ENCODE measurements at places on chromosomes 11 and 22.

DNA sequence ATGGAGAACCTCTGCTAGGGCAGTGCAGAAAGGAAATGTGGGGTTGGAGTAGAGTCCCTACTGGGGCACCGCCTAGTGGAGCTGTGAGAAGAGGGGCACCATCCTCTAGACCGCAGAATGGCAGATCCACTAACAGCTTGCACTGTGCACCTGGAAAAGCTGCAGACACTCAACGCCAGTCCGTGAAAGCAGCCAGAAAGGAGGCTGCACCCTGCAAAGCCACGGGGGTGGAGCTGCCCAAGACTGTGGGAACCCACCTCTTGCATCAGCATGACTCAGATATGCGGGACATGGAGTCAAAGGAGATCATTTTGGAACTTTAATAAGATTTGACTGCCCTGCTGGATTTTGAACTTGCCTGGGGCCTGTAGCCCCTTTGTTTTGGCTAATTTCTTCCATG, 8.7 kb downstream of the TSKU start:
- DNase-seq: peak; percentile 37

- peak; percentile 2 for DNase-seq
Measured at GRCh38 chr11:65437436-65438227, 15.0 kb downstream of the NEAT1 start.

GRCh38 chr11:125892071-125892470, 4.6 kb downstream of the HYLS1 start:
- no peak for DNase-seq

DNA sequence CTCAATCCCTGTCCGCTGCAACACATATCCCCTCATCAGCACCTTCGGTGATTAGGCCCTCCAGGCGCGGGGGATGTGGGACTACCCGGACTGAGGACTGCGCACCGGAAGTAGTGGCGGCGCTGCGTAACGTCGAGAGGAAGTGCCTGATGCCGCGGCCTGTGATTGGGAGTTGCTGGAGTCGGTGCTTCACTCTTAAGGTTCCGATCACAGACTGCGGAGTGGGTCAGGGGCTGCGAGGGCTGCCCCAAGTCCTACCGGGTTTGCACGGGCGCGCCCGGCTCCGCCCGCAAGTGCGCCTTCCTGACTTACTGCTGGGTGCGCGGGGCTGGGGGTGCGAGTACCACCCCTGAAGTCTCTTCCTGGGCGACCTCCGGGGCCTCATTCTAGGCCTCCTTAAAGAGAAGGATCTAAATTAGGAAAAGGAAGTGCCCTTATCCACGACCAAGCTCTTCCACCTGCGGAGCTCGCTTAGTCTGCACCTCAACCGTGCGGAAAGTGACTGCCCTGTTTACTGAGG, at the start of gene ALKBH3:
TSS of gene ALKBH3 (plus strand) at position 192 of the 520 bp plus-strand sequence. CDS start 1,822 bp downstream, outside the sequence.
- DNase-seq: peak; percentile 97

DNA sequence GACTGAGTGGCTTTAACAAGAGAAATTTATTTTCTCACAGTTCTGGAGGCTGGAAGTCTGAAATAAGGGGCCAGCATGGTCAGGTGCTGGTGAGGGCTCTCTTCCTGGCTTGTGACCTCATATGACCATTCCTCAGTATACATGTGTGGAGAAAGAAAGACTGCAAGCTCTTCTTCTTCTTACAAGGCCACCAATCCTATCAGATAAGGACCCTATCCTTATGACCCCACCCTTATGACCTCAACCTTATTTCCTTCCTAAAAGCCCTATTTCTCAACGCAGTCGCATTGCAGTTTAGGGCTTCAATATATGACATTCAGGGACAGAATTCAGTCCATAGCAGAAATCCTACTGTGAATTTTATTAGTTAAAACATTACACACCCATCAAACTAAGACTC, 124.4 kb upstream of the RAG2 start:
- DNase-seq: no peak

DNA sequence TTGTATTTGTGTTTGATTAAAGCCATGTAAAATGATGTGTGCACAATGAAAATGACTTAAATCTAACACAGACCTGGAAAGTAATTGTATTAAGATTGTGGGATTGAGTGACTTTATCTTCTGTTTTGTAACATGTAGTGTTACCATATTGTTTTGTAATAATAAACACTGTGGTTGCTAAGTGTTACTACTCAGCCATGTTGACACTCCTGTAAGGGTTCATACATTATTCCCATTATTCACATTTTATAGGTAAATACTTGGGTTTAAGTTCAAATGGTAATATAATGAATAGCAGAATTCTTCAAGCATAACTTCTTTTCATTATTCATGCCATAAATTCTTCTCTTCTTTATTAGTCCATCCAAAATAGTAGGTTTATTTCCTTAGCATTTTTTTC, 69.0 kb downstream of the ZC3H12C start:
- no peak for DNase-seq

DNA sequence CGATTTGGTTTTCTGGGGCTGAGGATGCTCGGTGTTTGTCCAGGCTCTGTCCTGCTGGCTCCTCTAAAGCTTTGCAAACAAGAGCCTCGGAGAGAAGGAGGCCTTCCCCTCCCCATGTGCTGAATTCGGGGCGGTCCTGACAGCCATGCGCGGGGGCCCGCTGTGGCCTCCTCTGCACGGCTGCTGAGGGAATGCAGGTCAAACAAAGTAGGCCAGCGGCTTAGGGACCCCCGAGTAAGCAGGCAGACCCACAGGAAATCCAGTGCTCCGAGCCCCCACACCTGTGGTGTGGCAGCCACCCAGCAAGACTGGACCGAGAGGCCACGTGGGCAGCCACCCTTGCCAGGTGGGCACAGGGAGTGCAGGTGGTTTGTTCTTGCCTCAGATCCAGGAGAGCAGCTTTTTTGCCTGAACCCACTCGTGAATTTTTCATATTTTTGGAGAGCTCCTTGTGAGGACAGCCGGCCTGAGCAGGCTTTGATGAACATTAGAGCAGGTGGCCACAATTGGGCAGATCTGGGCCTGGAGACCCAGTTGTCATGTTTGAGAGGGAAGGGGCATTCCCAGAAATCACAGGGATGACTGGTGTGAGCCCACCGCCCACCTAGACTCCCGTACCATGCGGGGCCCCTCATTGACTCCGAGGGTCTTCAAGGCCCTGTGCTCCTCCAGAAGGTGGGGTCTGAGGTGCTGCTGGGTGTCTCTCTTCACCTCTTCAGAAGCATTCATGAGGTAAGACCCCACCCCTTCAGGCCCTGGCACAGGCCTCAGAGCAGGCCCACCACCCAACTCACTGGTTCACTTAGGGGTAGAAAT, 43.0 kb upstream of the KCNQ1OT1 start:
- no peak for DNase-seq

GRCh38 chr11:76589964-76590950, 80.3 kb downstream of the LRRC32 start:
- DNase-seq: no peak

- peak; percentile 81 for DNase-seq
Measured at GRCh38 chr22:30005213-30005857, 74.9 kb upstream of the HORMAD2 start.

DNA sequence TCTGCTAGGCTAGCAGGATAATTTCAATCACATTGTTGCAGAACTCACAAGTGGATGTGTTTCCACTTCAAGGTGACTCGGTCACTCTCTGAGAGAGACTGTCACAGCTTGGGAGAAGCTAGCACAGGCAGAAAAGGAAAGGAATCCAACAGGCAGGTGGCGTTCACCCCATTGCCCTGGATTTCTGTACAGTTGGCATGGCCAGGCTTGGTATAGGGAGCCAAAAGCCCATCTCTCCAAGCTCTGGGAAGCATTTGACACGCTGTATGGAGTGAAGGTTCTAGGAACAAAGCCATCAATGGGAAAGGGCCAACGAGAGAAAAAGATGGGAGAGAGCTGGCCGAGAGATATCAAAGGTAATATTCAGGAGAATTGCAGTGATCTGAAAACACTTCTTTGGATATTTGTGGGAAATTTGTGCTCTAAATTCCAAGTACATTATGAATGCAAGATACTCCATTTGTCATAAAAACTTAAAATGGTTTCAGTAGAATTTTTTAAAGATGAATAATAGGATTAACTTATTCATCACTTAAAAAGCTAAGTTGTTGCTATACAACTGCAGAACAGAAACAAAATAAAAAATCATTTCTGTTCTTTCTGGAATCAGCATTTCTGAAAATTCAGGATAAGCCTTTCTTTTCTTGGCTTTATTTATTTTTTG, 223.5 kb upstream of the NTM start:
- DNase-seq: no peak

DNA sequence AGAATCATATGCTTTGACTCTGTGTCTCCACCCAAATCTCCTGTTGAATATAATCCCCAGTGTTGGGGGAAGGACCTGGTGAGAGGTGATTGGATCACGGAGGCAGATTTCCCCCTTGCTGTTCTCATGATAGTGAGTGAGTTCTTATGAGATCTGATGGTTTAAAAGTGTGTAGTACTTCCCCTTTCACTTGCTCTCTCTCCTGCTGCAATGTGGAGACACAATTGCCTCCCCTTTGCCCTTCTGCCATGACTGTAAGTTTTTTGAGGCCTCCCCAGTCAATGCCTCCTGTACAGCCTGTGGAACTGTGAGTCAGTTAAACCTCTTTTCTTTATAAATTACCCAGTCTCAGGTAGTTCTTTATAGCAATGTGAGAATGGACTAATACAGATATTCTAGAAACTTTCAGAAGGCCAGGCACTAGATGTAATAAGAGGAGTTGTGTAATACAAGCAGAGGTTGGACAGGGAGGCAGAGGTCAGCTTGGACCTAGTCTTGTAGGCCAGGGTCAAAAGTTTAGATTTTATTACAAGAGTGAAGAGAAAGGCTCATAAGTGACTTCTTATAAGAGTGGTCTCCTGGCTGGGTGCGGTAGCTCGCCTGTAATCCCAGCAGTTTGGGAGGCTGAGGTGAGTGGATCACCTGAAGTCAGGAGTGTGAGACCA, 9.3 kb upstream of the SERPING1 start:
- peak; percentile 33 for DNase-seq

DNA sequence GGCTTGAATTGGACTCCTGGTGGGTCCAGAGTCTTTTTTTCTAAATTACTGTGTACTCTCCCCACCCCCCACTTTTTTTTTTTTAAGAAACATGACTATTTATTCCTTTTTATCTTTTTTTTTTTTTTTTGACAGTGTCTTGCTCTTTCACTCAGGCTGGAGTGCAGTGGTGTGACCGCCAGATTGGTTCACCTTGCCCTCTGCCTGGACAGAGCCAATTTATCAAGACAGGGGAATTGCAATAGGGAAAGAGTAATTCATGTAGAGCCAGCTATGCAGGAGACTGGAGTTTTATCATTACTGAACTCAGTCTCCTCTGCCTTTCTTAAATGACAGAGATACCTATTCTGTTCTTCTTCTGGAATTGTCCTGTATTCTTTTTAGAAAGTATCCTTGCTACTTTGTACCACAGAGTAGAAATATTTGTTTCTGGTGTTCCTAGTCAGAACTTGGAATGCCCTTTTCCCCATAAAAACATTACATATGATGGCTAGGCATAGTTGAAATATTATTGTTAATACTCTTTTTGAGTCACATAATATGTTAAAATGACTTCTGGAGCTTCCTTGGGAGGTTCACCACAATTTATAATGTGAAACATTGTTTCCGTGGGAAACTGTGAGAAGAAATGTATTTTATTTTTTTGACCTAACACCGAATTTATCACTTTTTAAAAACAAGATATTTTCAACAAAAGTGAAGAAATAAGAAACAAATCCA, 95.6 kb downstream of the UVRAG start:
- no peak for DNase-seq

Data from hematopoietic multipotent progenitor cell treated with erythropoietin and hydrocortisone succinate and interleukin-3 and kit ligand, for 6 days (in vitro differentiated cells).